ENCODE measurements at places on chromosomes 12 and 14.

DNA sequence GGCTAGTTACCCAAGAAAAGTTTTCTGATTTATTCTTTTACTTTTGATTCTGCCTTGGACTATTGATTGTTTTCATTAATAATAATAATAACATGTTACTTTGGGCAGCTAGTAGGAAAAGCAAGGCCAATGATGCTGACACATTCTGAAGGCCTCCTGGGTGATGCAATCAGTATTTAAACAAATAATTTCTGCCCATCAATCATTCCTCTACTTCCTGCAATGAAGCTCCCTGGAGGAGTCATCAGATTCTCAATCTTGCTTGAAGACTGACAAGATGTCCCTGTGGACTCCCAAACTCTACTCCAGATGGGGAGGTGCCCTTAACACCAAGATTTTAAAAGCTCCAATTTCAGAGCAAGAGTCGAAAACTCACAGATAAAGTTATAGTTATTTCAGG, at the start of gene SPX:
SPX (plus strand) TSS at position 244 of the 400 bp plus-strand sequence. CDS start 177 bp downstream, outside the sequence.
- DNase-seq, result no peak

- no peak for DNase-seq
Measured at GRCh38 chr12:57233357-57234232, 4.1 kb downstream of the SHMT2 start.

GRCh38 chr14:20529806-20530205, 24.5 kb downstream of the RNASE10 start:
- DNase-seq, result no peak

DNA sequence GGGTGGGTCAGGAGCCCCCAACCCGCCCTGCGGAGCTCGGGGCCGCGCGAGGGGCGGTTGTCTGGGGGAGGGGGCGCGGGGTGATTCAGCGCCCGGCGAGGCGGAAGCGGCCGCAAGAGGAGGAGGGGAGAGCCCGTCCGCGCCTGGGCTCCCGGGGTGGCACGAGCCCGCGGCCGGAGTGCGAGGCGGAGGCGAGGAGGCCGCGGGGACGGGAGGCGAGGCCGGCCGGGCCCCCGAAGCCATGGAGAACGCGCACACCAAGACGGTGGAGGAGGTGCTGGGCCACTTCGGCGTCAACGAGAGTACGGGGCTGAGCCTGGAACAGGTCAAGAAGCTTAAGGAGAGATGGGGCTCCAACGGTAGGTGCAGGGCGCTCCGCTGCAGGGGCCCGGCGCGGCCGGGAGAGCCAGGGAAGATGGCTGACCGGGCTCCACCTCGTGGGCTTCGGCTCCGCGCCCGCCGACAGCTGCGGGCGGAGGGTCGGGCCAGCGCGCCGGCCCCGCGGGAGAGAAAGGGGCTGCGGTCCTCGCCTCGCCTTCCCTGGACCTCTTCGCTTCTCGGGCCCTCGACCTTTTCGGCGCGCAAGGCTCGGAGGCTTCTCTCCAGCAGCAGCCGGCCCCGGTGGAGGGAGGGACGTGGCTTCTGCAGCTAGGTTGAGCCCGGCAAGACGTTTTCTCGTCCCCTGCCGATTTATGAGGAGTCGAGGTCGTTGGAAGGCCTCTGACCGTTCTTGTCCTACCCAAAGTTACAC, 677 bp downstream of the ATP2A2 start:
- DNase-seq, result peak; percentile 37

DNA sequence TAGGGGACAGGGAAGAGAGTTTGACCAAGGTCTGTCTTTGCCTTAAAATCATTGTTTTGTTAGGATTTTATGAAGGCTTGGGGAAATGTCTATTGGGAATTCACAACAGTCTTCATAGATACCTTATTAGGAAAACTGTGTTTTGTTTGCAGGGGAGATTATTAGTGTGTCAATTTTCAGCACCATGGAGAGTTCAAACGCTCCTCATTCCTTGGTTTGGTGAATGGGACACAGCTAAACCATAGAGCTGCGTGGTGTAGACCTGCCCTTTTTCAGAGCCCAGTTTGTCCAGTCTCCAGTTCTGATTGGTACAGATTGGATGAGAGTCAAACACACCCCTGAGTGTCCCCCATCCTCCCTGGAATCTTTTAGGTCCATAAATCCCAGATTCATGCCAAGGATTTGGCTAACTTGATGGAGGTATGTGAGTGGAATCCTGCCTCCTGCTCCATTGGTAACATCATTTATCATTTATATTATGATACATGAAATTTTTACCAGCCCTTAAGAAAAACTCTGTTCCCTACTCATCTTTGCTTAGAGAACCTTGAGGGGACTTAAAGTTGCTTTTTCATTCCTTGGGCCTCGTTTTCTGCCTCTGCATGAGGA, 12.0 kb downstream of the NGDN start:
- no peak for DNase-seq

- DNase-seq, result no peak
Measured at GRCh38 chr12:41769810-41770209, 374.9 kb downstream of the GXYLT1 start.
